ENCODE measurements at places on chromosomes 1 and 21. TPM values are rescaled to one million over a fixed set of nuclear protein-coding genes. Genes with fewer than 3 reads are reported as not detected.
A peak's percentile ranks its signal among the peaks of the same experiment; 100 is the strongest.

DNA sequence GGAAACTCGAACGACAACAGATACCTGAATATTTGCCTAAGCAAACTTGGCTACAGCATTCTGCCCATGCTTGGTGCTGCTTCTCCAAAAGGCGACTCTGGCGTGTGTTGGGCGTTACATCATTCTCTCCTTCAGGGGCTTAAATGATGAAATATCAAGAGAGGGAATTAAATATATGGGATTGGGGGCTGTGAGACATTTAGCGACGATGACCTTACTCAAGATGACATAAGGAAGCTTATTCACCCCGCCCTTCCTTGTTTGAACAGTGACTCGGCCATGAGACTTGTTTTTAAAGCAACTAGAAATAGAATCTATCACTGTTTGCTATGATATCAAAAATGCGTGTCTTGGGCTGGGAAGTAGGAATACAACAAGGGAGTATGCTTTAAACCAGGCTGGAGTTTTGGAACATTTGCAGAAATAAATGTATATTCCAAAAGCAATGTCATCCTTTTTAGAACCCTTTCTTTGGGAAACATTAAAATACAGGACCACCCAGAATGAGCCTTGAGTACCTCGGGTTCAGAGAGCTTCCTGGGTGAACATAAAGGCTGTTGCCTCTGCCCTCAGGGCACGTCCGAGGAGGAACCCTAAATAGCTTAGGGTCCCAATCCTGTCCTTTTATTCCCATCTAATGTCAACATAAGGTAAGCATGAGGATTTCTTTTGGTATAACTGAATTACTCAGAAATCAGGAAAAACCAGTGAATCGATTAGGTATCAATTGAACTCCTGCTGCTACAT is 123.3 kb upstream of the SLC45A1 start:
- no peaks in the 10 kb centered on the region for H3K36me3 ChIP-seq
- no peak overlapping the region for H3K4me3 ChIP-seq
- peaks cover 2% of the 10 kb centered on the region for H3K27me3 ChIP-seq
- H3K27ac ChIP-seq: no peak overlapping the region

ILF2 gene
- 211 TPM for total RNA-seq

GRCh38 chr1:182351790-182352364 is 39.7 kb downstream of the GLUL start:
- H3K27me3 ChIP-seq: peaks cover 5% of the 10 kb centered on the region
- no peak for DNase-seq
- no peak overlapping the region for H3K4me3 ChIP-seq
- H3K4me1 ChIP-seq: no peaks in the 10 kb centered on the region

RNF186 gene
- total RNA-seq: not detected

DNA sequence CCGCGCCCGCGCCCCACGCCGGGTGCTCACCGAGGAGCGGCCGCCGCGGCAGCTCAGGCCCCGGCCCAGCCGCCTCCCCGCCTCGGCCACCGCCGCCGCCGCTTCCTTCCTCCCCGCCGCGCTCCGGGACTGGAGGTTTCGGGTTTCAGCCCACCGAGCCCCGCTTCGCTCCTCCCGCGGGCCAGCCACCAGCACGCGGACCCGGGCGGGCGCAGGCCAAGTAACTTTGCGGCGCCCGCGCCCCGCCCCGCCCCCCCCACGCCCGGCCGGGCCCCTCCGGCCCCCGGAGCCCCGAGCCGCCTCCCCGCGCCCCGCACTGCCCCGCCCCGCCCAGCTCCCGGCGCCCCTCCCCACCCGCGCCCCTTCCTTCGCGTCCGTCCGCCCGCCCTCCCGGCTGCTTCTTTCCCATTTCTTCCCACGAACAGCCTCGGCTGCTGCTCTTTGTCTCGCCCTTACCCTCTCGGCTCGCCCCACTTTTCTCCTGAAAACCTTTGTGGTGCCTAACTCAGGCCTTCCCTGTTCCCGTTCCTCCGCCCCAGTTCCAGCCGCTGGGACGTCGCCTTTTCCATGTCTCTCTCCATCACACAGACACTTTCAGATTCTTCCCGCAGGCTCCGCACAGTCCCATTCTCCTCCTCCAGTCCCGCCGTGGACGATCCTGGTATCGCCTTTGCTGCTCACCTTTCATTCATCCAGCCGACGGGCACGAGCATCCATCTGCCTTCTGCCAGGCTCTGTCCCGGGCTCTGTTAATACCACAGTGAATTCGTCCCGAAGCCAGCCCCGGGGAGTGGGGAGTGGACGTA is at the start of gene GPR161:
Gene GPR161, minus strand, starts transcription at position 222 of the 806 bp plus-strand sequence. CDS start 32,080 bp downstream, outside the sequence.
- peak within 1 kb of the TSS; percentile 2 for H3K27ac ChIP-seq
- no peak for DNase-seq
- H3K36me3 ChIP-seq: peaks cover 4% of the 10 kb centered on the region
- peaks cover 57% of the 10 kb centered on the region for H3K27me3 ChIP-seq
- peak within 1 kb of the TSS; percentile 74 for H3K4me3 ChIP-seq
- peaks cover 12% of the 10 kb centered on the region for H3K4me1 ChIP-seq

GRCh38 chr1:178682429-178682828 is 42.6 kb upstream of the RALGPS2 start:
- no peaks in the 10 kb centered on the region for H3K36me3 ChIP-seq
- H3K4me1 ChIP-seq: no peaks in the 10 kb centered on the region
- no peak for DNase-seq
- no peak overlapping the region for H3K4me3 ChIP-seq
- no peaks in the 10 kb centered on the region for H3K27me3 ChIP-seq

- peaks cover 91% of the 10 kb centered on the region for H3K4me1 ChIP-seq
- H3K36me3 ChIP-seq: peaks cover 10% of the 10 kb centered on the region
- peak; percentile 72 for DNase-seq
- H3K27ac ChIP-seq: peak overlapping the region; percentile 66
- no peak overlapping the region for H3K4me3 ChIP-seq
- H3K27me3 ChIP-seq: no peaks in the 10 kb centered on the region
These were observed 251.6 kb upstream of the SGIP1 start for GRCh38 chr1:66282343-66282852.

SPATA21 gene
- not detected for total RNA-seq

SLC16A4 gene
- 0.23 TPM for total RNA-seq

CLIC4 gene
- total RNA-seq: 7.7 TPM

GRCh38 chr1:226912587-226913176 is 27.4 kb upstream of the COQ8A start:
- H3K4me1 ChIP-seq: peaks cover 2% of the 10 kb centered on the region
- no peak overlapping the region for H3K27ac ChIP-seq
- peak; percentile 57 for DNase-seq
- no peak overlapping the region for H3K4me3 ChIP-seq

- H3K4me1 ChIP-seq: no peaks in the 10 kb centered on the region
- peaks cover 21% of the 10 kb centered on the region for H3K36me3 ChIP-seq
- no peak overlapping the region for H3K4me3 ChIP-seq
- DNase-seq: peak; percentile 45
These were observed 10.7 kb upstream of the ELF3 start for GRCh38 chr1:201999625-202000238.

Data from activated CD8-positive, alpha-beta T cell treated with anti-CD3 and anti-CD28 coated beads, Interleukin-2, amount 10 ng/mL, durations not matched to agents 7 days and 5 days (primary cell).